Lower lobe of right lung (tissue), 2 donors: ENCODE measurements at places on chromosomes 11 and 22. TPM values are rescaled to one million over a fixed set of nuclear protein-coding genes. Genes with fewer than 3 reads are reported as not detected.

- DNase-seq: peak; percentile 79
These were observed 243.9 kb upstream of the SYN3 start for GRCh38 chr22:33302049-33302545.

DNA sequence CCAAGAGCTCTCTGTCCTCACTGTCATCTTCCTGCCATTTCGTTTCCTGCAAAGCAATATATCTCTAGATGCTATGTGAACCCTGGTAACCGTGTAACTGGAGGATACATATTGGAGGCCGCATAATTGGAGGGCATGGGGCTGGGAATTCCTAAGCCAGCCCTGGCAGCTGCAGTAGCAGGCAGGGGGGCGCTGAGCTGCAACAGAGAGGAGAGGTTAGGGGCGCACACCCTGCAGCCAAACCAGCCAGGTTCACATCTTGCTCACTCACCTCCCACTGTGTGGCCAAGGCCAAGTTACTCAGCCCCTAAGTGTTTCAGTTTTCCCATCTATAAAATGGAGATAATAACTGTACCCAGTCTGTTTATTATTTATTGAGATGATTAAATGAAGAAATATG, 39.9 kb upstream of the ZBTB16 start:
- DNase-seq: no peak

- no peak for DNase-seq
These were observed 19.7 kb downstream of the ATG16L2 start for GRCh38 chr11:72833811-72834493.

- DNase-seq: peak; percentile 28
These were observed 3.1 kb downstream of the C1QTNF6 start for GRCh38 chr22:37184816-37185541.

DNA sequence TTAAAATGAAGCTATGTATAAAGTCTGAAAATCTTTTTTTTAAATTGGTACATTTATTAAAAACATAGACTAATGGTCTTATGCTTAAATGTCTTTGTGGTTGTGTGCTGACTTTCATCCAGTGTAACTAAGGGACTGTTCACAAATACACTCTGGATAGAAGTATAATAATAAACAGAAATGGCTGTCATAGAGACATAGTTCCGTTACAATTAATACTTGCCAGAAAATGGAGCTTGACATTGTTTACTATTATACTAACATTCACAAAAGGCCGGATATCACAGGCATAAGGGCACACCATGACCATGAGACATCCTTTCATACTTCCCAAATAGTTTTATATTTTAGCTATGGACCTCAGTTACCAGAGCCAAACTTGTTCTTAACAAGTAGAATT, 161.3 kb downstream of the DDX10 start:
- no peak for DNase-seq

DNA sequence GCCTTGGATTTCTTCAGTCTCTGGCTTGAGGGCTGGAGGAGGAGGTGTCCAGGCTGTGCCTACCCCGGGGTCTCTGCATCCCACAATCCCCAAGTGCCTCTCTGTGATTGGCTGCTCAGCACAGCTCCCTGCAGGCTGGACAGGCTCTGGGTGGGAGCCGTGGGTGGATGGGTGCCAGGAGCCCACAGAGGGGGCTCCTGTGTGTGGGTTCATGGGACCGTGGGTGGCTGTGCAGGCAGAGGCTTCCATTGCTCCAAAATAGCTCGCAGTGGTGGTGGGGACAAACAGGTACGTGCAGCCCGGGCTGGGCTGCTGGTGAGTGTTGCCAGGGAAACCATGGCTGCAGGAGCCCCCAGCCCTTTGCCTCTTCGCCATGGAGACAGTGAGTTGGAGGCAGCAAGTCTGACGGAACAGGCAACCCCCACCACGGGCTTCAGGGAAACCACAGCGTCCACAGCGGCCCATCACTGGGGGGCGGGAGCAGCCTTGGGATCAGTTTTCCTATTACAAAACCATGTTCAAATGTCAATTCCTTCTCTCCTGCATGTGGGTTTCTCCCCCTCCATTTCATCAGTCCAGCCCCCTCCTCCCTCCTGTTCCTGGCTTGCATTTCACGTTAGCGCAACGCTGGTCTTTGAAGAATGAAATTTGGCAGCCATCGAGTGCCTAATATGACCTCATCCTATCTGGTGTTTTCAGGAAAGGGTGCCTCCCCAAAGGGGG, 155.2 kb downstream of the TRIM29 start:
- DNase-seq: no peak

DNAJC4 gene
- 39.5 TPM for total RNA-seq

OR5D13 gene
- not detected for total RNA-seq

TMEM41B gene
- 58.1 TPM for total RNA-seq

SSH3 gene
- total RNA-seq: 37.7 TPM
